ENCODE measurements at places on chromosomes 16 and 17. TPM values are rescaled to one million over a fixed set of nuclear protein-coding genes. Genes with fewer than 3 reads are reported as not detected.

DNA sequence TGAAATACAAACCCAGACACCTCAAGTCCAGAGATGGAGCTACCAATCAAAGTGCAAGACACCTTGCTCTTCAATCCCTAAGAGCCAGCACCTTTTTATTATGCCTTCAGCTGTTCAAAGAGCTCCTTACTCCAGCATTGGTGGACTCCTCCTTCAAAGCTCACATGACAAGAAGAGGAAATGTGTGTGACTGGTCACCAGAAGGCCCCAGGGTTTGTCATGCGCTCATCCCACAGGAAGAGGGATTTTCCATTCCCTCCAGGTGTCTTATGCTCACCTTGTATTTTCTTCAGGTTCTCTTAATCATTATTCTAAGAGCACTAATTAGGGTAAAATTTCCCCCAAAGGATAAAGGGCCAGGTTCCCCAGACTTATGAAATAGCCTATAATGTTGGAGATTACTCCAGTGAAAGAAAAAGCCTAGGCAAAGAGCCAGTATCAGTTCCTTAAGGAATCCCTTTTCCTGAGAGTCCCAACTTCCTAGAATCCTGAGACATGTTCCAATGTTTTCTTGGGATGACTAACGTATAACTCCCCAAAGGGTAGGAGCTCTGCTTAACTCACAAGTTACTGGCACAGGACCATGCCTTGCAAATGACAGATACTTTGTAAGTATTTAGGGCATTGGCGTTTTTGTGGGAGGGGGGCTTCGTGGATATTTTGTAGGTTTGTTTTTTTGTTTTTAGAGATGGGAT lies 56.9 kb upstream of the SOX9 start:
- DNase-seq, result no peak

SBK1 gene
- 80.1 TPM for polyA plus RNA-seq

- DNase-seq, result no peak
Observed at GRCh38 chr17:70535986-70536385, 366.7 kb downstream of the KCNJ2 start.

- no peak for DNase-seq
Observed at GRCh38 chr16:57730771-57731730, 4.5 kb upstream of the KATNB1 start.

GRCh38 chr17:61678339-61678738 lies 87.3 kb upstream of the NACA2 start:
- DNase-seq, result no peak

GRCh38 chr17:66175892-66176291 lies 16.0 kb downstream of the CEP112 start:
- DNase-seq, result no peak
